ENCODE measurements at places on chromosomes 11 and 22.

DNA sequence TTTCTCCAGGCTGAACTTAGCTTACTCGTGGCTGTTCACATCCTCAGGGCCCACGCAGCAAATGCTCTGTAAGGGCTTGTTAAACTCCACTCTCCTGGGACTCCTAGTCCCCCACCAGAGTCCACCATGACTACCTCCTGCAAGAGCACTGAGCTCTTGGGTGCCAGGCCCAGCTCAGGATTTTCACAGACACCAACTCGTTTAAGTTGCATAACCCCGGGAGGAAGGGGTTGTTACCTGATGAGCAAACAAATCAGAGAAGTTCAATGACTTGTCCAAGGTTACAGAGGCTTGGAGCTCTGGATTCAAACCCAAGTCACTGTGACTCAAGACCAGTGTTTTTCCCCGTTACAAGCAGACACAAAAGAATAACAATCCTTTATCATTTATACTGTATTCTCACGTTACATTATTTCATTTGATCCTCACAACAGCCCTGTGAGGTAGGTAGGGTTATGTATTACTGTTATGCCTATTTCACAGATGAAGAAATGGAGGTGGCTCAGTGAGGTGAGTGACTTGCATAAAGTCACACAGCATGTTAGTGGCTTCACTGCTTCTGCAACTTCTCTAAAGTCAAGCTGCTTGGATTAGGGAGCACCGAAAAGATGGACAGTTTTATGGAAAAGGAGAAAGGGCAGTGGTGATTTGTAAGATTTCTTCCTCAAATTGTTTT, 17.4 kb downstream of the KCTD21 start:
- no peak for DNase-seq

GRCh38 chr11:35842958-35843357, 100.9 kb upstream of the LDLRAD3 start:
- DNase-seq: no peak

DNA sequence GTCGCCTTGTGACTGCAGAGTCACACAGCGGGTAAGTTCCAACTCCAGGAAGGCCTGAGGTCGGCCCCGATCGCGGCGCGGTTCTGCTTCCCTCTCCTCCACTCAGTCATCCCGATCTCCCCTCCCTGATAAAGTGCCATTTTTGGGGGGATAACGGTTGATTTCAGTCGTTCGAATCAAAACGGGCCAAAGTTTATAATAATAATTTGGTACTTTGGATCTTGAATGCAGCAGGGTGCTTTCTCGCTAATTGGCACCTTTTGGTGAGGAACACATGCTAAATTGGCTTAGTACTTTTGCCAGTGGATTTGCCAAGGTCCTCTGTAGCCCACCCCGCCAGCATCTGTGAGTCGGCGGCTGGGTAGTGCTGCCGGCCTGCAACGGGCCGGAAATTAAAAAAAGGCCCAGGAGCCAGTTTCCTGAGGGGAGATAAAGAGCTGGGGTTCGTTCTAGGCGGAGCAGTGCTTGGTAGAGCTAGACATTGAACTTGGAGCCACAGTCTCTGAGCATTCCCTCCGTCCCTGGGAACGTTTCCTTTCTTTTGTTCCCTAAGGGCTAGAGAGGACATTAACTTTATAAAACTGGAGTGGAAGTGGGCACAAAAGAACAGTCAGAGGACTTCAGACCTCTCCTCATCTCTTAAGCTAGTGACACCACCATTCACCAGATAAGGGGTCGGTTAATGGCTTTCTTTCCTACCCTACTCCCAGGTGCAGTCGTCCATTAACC, 997 bp downstream of the UBE2L3 start:
- DNase-seq: peak; percentile 9

GRCh38 chr22:20439928-20440575, 2.4 kb upstream of the SCARF2 start:
- no peak for DNase-seq

DNA sequence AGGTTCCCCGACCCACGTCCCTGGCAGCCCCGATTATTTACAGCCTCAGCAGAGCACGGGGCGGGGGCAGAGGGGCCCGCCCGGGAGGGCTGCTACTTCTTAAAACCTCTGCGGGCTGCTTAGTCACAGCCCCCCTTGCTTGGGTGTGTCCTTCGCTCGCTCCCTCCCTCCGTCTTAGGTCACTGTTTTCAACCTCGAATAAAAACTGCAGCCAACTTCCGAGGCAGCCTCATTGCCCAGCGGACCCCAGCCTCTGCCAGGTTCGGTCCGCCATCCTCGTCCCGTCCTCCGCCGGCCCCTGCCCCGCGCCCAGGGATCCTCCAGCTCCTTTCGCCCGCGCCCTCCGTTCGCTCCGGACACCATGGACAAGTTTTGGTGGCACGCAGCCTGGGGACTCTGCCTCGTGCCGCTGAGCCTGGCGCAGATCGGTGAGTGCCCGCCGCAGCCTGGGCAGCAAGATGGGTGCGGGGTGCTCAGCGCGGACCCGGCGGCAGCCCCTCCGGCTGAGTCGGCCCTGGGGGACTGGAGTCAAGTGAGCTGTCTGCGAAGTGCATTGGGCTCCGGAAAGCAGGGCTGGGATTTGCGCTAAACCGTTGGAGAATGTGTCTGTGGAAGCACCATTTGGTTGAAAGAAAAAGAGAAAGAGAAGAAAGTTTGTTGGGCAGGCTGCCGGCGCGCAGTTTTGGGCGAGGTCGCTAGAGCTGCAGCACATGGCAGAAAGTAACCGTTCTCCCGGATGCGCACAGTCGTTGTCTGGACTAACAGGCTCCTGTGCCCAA, at the start of gene CD44:
CD44 (plus strand) TSS at position 229 of the 779 bp plus-strand sequence; CDS start at position 362, 133 bp downstream.
- DNase-seq: peak; percentile 72

DNA sequence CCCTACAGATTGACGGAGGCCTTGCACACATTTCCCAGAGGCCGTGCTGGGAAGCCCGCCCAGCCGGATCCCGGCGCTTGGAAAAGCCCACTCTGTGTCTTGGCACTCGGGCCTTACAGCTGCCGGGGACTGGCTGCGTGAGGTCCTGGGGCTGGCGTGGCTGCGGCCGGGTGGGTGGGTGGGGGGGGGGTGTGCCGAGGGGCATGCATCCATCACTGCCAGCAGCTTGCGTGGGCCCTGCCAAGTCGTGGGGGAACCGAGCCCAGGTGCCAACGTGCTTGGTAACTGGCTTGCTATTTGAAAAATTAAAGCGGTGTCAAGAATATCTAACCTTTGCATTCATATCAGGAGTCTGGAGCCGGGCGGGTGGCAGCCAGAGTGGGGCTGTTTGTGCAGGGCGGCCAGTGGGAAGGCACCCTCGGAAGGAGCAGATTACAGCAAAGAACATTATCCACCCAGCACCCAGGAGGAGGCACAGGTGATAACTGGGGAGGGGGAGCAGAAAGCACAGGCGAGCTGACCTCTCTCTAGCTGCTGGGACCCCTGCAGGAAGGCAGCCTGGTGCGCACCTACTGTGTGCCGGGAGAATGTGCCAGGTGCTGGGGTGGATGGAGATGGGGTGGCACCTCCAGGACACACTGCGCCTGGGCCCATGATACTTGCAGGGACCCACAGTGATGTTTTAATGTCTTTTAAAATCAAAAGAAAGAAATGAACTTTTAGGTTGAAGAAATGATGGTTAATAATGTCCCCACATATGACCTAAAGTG, 28.5 kb upstream of the SMIM38 start:
- no peak for DNase-seq

DNA sequence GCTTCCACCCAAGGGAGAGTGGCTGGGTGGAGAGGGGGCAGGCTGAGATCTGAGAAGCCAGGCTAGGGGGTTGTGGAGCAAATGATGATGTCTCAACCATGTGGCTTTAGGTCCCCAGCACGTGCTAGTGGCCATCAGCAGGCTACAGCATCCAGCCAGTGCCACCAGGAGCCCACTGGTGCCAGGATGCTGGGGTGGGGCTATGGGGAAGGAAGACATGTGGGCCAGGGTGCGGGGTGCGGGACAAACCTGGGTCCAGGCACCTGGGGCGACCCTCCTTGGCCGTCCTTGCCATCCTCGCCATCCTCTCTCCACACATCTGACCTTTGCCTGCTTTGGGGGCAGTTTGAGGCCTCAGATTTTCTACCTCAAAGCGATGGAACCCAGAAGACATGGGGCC, 104.3 kb downstream of the KCNQ1 start:
- no peak for DNase-seq

- DNase-seq: no peak
Measured at GRCh38 chr11:127790592-127790991, 790.0 kb upstream of the KIRREL3 start.

DNA sequence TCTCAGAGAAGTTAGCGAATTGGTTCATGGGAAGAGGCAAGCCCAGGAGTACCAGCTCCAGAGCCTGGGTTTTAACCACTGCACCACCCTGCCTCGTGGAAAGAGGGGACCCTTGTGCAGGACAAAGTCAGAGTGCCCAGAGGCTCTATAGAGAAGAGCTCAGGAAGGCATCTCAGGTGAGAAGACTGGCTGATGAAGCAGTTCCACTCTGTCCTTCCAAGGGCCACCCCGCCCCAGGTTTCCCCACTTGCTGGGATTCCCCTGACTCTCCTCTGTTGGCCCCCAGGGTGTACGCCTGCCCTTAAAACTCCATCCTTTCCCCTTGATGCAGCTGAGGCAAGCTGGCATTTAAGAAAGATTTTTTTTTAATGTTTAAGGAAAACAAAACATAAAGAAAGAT, 265.8 kb downstream of the BUD13 start:
- no peak for DNase-seq

DNA sequence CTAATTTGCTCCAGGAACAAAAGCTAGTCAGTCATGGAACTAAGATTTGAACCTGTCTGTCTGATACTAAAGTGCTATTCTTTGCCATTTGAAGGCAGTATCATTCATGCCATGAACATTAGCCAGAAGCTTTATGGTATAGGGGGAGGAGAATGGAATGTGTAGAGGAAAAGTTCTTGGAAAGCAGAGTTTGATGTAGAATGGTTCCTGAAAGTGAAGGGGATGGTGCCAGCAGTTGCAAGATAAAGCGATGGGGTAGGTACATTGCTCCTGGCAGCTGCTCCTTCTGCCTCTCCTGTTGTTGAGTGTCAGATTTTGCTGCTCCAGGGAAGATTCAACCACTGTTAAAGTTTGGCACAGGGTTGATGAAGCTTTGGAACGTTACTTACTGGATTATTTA, 53.4 kb downstream of the ARHGAP42 start:
- no peak for DNase-seq

DNA sequence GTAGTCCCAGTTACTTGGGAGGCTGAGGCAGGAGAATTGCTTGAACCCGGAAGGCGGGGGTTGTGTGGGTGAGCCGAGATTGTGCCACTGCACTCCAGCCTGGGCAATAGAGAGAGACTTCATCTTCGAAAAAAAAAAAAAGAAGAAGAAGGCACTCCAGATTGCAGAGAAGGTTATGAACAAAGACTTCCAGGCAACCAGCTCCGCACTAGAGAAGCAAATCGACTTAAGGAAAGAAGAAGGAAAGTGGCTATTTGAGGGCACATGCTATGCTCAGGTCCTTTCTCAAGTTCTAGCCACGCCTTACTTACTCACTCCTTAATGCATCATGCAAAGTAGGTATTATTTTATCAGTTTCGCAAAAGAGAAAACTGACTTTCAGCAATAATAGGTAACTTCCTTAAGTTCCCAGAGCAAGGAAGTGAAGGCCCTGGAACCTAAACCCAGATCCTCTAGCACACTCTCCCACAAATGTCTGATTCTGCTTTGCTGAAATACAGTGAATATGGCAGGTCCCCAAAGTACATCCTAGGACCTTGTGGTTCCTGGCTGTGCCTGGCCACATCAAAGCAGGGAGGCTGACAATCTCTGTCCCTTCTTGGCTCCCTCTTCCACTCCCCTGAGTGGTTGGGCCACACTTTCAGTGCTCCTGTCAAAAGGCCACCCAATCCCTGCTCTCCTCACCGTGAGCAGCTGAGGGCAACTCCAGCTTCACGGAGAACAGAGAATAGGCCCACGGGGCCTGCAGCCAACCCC, 14.2 kb downstream of the CD3E start:
- DNase-seq: no peak

DNA sequence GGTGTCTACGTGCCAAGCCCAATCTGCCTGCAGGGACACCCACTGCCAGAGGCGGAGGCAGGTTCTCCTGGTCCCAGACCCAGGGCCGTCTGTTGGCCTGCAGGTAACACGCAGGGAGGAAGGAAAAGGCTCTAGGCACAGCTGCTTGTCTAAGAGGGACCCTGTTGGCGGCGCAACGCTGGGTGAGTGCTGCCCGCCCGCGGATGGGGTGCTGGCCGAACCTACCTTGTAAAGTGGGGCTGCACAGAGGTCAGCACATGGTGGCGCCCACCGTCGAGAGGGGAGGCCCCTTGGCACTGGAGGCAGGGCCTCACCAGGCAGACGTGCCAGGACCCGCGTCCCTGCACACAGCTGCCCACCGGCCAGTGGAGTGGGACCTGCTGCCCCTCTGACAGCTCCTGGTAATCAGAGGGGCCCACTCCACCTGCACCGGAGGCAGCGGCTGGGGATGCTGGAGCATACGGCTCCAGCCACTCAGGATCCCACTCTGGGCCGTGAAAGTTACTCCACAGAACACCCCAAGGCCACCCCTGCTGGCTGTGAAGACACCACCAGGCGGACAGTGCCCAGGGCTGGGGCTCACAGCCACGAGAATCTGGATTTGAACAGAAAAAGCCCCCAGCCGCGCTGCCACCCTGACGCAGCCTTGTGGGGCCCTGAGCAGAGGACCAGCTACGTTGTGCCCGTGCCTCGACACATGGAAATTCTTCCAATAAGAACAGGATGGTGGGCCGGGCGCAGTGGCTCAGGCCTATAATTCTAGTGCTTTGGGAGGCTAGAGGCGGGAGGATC, 24.0 kb downstream of the TBX1 start:
- DNase-seq: no peak

GRCh38 chr22:37298748-37299495, 16.6 kb downstream of the CYTH4 start:
- DNase-seq: no peak

GRCh38 chr22:20092477-20092854, 12.4 kb downstream of the DGCR8 start:
- no peak for DNase-seq

DNA sequence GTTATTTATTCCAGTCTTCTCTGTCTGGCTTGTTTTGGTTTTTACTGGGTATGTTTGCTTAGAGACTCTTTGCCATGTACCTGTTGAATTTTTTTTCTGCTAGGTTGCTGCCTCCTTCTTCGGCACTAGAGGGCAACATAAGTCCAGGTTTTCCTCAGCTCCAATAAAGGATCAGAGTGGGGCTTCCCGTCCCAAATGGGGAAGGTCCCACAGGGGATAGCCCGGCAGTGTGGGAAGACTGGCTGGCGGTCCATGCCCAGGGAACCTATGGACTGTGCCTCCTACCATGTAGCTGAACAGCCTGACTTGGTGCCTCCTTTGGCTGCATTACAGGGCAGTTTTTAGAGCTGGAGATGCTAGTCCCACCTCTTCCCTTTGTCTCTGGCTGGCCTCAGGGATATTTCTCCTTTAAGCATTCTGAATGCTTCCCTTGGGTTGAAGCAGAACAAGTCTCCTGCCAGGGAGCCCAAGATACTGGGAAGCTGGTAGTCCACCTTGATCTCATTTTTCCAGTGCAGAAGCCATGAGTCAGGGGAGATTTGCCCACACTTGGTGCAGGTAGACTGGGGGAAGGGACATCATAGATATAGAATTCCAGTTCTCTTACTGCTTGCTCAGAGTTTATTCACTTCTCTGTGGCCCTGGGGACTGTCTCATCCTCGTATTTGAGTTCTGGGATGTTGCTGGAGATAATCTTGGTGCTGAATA, 60.2 kb downstream of the BRD1 start:
- DNase-seq: no peak
